ENCODE measurements at places on chromosomes 5 and 9. TPM values are rescaled to one million over a fixed set of nuclear protein-coding genes. Genes with fewer than 3 reads are reported as not detected.

RPS14 gene
- 5,641 TPM for total RNA-seq

PDE6A gene
- total RNA-seq = not detected

FAM163B gene
- 0.28 TPM for total RNA-seq

SLC6A3 gene
- total RNA-seq = not detected

LRRC70 gene
- 0.57 TPM for total RNA-seq

RASGRF2 gene
- total RNA-seq = 8.0 TPM

DMGDH gene
- total RNA-seq = 2.7 TPM

INPP5E gene
- total RNA-seq = 4.5 TPM

SPATA31E1 gene
- total RNA-seq = not detected

SLCO6A1 gene
- total RNA-seq = not detected

HTR4 gene
- not detected for total RNA-seq

ZNG1A gene
- total RNA-seq = 29.9 TPM
